Activated naive CD4-positive, alpha-beta T cell (primary cell): ENCODE measurements at places on chromosomes 12 and 14.

GRCh38 chr12:5395443-5396271, 36.3 kb upstream of the NTF3 start:
- no peak for DNase-seq

DNA sequence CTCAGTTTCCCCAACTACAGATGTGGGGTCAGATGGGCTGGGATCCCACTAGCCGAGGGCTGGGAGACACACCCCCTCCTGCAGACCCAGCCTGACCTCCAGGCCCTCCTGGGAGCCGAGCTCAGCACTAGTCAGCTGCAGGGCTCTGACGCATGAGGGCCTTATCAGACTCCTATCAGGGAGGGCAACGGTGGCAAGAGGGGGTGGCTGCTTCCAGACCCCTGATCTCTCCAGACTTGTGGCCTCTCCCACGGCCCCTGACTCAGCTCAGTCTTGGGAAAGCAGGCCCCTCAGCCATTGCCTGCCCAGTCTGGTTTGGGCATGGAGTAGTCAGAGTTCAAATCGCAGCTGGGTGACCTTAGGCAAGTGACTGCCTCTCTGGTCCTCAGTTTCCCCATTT, 2.5 kb downstream of the RASAL1 start:
- DNase-seq = no peak

- DNase-seq = no peak
Observed at GRCh38 chr12:42365486-42365885, 39.5 kb downstream of the PPHLN1 start.

DNA sequence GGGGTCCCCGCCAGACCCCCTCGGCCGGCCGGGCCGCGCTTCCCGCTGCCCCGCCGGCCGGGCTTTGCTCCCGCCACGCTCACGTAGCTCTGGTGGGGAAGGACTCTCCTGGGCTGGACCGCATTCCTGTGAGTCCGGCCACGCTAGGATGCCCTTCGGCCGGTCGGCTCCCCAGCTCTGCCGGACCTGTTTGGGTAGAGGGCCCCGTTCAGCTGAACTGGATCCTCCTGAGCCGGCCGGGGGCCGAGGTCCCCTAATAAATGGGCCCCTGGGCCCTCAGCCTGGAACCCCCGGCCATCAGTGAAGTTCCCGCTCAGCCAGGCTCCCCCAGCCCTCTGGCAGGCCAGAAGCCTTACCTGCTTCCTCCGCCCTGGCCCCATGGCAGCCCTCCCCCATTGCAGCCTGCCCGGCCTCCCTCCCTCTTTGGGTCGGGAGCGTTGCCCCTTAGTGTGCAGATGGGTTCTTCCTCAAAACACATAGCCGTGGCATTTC, 593 bp downstream of the UNC119B start:
- no peak for DNase-seq

DNA sequence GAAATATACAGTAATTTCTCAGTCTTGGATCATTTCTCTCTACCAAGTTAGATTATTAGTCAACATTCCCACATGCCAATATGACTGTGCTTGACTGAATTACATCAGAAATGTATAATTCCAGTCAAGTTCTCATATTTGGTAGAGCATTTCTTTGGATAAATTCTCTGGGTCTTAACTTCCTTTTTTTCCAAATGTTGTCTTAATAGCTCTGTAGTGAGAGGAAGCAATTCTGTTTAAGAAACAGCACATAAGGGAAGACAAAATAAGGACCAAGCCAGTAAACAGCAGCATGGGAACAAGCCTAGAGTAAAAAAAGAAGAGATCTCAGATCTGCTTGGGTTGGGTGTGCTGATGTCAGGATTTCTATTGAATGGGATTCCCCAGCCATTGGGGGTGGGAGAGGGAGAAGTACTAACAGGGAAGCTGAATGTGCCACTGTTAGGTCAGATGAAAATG, 14.2 kb upstream of the DYRK2 start:
- no peak for DNase-seq

DNA sequence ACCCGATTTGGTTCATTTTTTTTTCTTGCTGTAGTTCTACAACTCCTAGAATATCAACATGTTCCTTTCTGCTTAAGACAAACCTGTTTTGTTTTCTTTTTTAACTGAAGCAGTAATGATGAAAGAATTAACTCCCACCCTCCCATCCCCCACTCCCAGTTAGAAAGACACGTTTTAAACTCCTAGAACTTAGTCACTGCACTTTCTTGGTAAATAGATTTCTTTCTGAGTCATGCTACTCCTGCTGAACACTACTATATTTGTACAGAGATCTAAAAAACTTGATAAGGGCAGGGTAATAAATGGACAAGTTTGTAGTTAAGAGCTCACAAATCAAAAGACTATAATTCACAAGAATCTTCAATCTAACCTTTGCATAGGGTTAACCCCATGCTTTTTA, 118.9 kb upstream of the PTPRB start:
- no peak for DNase-seq

- DNase-seq = no peak
Observed at GRCh38 chr12:127773520-127773919, 493.4 kb upstream of the TMEM132C start.

GRCh38 chr12:25130741-25131188, 64.2 kb downstream of the DNAI7 start:
- no peak for DNase-seq

- no peak for DNase-seq
Observed at GRCh38 chr14:72636094-72636493, 257.8 kb downstream of the DPF3 start.

DNA sequence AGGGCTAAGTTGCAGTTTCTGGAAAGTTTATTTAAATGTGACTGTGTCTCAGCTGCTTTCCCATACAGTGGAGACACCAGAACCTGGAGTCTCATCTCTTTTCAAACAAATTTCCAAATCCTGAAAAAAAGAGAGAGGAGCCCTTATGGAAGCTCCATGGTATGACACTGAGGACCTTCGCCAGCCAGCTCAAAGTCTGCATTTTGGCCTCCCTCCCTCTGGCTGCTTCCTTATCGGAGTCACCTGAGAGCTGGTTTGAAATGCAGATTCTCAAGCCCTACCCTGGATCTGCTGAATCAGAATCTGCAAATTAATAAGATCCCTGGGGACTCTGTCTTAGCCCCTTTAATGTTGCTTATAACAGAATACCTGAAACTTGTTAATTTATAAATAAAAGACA, 21.7 kb upstream of the JDP2 start:
- no peak for DNase-seq

- no peak for DNase-seq
Observed at GRCh38 chr12:111672822-111673381, 12.9 kb downstream of the BRAP start.

- no peak for DNase-seq
Observed at GRCh38 chr12:12899530-12900380, 8.4 kb downstream of the GPRC5A start.

- no peak for DNase-seq
Observed at GRCh38 chr12:52587563-52587962, 13.7 kb downstream of the KRT72 start.

- DNase-seq = no peak
Observed at GRCh38 chr14:79967453-79967852, 243.9 kb downstream of the DIO2 start.

DNA sequence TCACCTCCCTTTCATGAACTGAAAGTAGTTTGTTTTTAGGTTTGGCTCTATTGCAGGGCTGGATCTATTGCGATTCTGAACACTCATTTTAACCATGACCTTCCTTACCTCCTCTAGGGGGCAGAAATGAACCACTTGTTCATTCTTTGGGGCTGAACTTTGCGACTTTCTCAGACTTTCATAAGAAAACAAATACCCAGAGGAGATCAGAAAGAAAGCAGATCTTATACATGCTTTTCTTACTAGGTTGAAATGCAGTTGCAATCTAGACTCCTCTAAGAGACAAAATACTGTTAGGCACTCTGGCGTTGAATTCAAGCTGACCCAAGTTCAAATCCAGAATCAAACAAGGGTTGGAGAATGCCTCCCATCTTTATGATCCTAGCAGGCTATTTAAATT, 32.6 kb upstream of the PLEKHG3 start:
- no peak for DNase-seq

- DNase-seq = no peak
Observed at GRCh38 chr12:1737652-1738286, 46.9 kb downstream of the ADIPOR2 start.

- no peak for DNase-seq
Observed at GRCh38 chr14:38524636-38525509, 269.0 kb upstream of the CLEC14A start.

DNA sequence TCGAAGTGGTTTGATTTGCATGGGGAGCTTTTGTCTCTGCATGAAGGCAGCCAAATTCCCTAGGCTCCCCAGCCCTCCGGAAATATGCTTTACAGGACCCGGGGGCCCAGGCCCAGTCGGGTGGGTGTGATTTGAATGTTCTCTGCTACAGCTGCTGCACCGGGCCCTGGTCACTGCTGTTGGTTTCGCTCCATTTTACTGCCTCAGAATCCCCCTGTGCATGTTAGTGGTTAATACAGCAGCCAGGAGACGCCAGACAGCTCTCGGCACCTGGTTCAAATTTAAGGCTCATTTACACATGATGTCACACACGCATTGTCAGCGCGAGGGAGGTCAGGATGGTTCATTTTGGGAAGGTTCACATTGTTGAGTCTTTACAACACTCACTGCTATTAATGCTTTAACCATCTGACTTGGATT, 99.6 kb downstream of the SLC38A6 start:
- DNase-seq = no peak

DNA sequence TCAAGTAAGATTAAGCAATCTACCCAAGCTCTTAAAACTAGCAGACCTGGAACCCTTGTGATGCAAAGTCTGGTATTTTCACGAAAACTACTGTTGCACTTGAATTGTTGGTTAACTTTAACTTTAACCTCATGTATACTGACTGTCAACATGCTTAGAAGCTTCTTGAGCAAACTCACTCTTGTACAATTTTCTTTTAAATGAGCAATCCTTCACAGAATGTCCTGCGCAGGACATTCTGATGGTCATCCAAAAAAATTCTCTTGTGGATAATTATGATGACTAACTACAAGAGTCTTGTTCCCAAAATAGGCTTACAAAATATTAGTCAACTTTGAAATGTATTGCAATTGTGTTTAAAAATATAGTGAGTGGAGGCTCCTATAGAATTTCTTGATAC, 54.0 kb upstream of the PDE3A start:
- DNase-seq = no peak

- DNase-seq = no peak
Observed at GRCh38 chr12:130014485-130014807, 110.6 kb upstream of the TMEM132D start.

DNA sequence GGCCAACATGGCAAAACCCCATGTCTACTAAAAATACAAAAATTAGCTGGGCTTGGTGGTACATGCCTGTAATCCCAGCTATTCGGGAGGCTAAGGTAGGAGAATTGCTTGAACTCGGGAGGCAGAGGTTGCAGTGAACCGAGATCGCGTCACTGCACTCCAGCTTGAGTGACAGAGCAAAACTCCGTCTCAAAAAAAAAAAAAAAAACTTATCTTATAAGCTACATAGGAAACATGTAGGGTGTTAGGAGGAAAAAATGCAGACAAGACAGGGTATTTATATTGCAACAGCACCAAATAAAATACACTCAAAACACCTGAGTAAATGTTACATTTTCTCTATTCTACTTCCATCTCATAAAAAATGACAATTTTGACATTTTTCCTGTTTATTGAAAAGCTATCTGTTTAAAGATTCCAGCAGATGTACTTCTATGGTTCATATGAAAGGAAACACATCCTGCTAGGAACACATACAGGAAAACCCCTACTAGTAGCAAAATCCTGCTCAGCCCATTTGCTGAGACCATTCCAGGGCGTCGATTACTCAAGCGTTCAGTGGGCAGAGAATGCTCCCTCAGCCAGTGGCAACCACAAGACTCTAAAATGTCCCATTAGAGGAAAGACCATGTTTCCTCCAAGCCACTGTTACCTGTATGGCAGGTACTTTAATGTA, 19.7 kb downstream of the CORO1C start:
- no peak for DNase-seq

DNA sequence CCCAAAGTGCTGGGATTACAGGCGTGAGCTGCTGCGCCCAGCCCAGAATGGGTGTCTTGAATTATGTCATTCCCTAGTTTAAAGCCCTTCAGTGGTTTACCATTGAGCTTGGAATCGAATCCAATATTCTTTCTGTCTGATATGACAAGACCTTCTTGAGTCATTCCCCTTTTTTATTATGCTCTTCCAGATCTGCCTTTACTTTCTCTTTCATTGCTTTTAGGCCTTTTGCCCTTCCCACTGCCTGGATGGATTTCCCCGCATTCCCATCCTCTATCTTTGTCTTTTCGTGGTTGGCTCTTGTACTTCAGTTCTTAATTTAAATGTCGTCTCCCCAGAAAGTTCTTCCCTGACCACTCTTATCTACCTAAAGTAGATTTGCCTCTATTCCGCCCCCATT, 1.6 kb downstream of the TRAFD1 start:
- no peak for DNase-seq

DNA sequence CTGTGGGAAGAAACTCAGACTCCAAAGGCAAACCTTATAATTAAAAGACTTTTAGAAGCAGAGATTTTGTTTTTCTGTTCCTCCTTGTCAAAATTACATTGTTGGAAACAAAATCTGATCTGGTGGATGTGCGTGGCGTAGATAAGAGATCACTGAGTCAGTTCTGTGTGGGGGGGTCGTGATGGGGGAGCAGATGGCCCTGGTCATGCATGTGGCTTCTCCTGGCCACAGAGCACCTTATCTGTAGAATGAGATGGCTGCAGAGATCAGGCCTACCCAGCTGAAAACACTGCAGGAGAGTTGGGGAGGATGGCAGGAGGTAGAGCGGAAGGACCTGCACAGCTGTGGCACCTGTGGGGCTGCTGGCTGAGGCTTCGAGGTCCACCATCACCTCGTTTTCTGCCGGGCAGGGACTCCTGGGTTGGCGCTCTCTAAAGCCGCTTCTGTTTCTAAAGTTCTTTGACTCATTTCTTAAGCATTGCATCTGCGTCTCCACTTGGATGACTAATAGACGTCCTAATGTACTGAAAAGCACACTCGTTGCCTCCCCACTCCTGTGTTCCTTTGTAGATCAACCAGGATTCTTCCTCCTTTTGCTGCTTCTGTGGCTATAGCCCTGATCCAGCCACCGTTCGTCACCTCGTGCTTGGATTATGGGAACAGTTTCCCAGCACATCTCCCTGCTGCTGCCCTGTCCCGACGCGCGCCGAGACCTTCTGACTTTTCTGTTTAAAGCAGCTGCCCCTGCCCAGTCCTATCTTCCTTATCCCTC, 93.4 kb downstream of the TSPAN9 start:
- no peak for DNase-seq

- DNase-seq = no peak
Observed at GRCh38 chr14:90513161-90514014, 116.6 kb downstream of the CALM1 start.

- no peak for DNase-seq
Observed at GRCh38 chr14:22565391-22565945, 23.6 kb downstream of the DAD1 start.

DNA sequence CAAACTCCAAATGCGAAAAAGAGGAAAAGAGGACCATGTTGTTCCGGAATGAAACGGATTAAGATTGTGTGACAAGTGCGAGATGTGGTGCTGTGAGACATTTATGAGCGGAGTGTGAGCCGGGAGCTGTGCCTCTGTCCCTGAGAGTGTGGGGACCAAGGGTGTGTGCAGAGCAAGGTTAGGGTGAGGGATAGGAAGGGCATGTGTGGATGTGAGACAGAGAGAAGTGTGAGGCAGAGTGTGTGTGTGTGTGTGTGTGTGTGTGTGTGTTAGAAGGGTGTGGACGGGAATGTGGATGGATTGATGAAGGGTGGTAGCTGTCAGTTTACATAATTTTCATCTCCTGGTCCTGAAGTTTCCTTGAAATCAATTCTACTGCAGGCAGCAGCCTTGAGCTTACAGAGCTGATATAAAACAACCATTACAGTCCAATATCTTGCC, 4.3 kb upstream of the OTX2 start:
- DNase-seq = no peak

- no peak for DNase-seq
Observed at GRCh38 chr14:101469382-101470247, 91.7 kb upstream of the DIO3 start.
